ENCODE measurements at places on chromosomes 5 and 9. TPM values are rescaled to one million over a fixed set of nuclear protein-coding genes. Genes with fewer than 3 reads are reported as not detected.

- no peaks in the 10 kb centered on the region for H3K27me3 ChIP-seq
- no peaks in the 10 kb centered on the region for H3K36me3 ChIP-seq
- H3K4me3 ChIP-seq = no peak overlapping the region
- H3K4me1 ChIP-seq = no peaks in the 10 kb centered on the region
- H3K27ac ChIP-seq = no peak overlapping the region
Measured at GRCh38 chr9:2345013-2345412, 276.6 kb upstream of the VLDLR start.

DNA sequence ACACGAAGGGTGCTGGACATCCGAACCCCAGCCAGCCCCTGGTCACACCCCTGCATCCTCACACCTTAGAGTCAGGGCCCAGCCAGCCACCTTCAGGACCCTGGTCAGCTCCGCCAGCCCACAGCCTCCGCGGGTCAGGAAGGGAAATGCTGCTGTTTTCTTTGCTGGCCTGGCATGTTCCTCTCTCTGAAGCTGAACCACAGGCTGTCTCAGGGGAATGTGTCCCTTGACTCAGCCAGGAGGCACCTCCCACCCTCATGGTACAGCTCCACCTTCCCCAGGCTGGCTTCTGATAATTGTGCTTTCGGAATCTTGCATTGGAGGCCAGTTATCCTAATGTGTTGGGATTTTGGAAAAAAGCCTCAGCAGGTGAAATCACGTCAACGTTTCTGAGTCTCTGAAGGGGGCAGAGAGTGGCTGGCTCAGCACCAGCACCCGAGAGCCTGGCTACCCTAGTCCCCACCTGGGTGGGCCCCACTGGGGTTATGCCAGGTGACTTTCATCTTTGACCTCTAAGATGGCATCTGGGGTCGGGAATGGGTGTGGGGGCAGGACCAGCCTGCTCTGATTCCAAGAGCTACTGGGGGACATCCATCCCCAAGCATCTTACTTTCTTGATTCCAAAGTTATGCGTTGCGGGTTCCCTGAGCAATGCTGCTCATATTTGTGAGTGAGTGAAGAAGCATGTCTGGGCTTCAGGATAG is 9.8 kb upstream of the OLFM1 start:
- no peak overlapping the region for H3K4me3 ChIP-seq
- H3K27ac ChIP-seq = no peak overlapping the region
- no peaks in the 10 kb centered on the region for H3K27me3 ChIP-seq
- DNase-seq = peak; percentile 59

CATSPER3 gene
- total RNA-seq = 0.11 TPM

GRCh38 chr5:123105864-123106263 is 16.8 kb downstream of the PRDM6 start:
- no peak overlapping the region for H3K4me3 ChIP-seq
- DNase-seq = no peak
- H3K27me3 ChIP-seq = no peaks in the 10 kb centered on the region
- H3K27ac ChIP-seq = no peak overlapping the region
- H3K36me3 ChIP-seq = no peaks in the 10 kb centered on the region

INSL6 gene
- total RNA-seq = not detected

DNA sequence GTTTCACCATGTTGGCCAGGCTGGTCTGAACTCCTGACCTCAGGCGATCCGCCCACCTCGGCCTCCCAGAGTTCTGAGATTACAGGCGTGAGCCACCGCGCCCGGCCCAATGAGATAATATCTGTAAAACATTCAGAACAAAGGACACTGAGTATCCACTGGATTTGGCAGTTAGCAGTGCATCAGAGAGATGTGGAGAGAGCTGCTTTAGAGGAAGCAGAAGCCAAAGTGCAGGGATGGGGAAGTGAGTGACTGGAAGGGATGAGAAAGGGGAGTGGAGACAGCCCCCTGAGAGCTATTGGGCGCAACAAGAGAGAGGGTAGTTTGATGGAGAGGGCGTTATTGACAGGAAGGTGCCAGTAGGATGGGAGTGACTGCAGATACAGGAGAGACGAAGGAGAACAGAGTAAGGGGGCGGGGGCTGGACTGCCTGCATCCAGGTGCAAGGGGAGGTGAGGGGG is 157.5 kb upstream of the SHB start:
- H3K4me3 ChIP-seq = no peak overlapping the region
- H3K36me3 ChIP-seq = no peaks in the 10 kb centered on the region
- no peak overlapping the region for H3K27ac ChIP-seq
- DNase-seq = peak; percentile 5
- H3K27me3 ChIP-seq = peaks cover 22% of the 10 kb centered on the region
- peaks cover 8% of the 10 kb centered on the region for H3K4me1 ChIP-seq

- no peak overlapping the region for H3K4me3 ChIP-seq
- H3K27ac ChIP-seq = no peak overlapping the region
- no peaks in the 10 kb centered on the region for H3K27me3 ChIP-seq
- no peaks in the 10 kb centered on the region for H3K4me1 ChIP-seq
- H3K36me3 ChIP-seq = no peaks in the 10 kb centered on the region
- no peak for DNase-seq
Measured at GRCh38 chr5:160978944-160979343, 126.9 kb upstream of the ATP10B start.

DNA sequence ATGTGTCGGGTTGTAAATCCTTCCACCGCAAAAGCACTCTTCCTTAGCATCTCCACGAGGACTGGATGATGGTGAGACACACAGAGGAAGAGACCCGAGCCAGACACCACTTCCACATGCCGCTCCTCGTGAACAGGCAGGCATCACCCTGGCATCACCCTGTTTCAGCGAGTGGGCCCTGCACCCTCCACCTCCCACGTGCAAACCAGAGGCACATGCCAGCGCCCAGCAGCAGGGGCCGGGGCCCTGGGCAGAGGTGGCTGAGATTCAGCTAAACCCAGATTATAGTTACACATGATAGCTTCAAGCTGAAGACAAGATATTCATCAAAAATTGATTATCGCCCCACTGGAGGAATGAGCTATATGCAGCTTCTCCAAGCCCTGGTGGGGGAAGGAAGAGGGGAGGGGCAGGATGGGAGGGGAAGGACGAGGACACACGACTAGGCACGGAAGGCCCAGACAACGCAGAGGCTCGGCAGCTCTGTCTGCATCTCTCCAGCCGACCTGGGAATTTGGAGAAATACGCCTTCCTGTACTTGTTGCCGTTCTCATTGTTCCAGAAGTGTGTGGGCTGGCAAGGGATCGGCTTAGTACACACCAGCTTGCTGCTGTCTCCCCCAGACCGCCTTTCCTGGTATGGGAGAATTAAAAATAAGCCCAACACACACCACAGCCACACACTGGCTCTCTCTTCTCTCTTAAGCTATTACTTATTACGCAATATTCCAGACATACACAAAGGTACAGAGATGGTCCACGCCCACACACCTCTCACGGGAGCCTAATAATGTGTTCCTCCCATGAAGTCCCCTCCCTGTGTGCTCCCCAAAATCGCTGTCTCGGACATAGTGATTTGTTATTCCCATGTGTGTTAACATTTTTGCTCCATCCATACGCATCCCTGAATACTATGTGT is 50.4 kb upstream of the ZNF354A start:
- no peak overlapping the region for H3K4me3 ChIP-seq
- no peaks in the 10 kb centered on the region for H3K36me3 ChIP-seq
- no peak overlapping the region for H3K27ac ChIP-seq
- H3K27me3 ChIP-seq = no peaks in the 10 kb centered on the region

GRCh38 chr9:7363777-7364477 is 435.7 kb downstream of the DMAC1 start:
- no peak for DNase-seq
- no peak overlapping the region for H3K27ac ChIP-seq
- H3K4me3 ChIP-seq = no peak overlapping the region
- no peaks in the 10 kb centered on the region for H3K27me3 ChIP-seq

DNA sequence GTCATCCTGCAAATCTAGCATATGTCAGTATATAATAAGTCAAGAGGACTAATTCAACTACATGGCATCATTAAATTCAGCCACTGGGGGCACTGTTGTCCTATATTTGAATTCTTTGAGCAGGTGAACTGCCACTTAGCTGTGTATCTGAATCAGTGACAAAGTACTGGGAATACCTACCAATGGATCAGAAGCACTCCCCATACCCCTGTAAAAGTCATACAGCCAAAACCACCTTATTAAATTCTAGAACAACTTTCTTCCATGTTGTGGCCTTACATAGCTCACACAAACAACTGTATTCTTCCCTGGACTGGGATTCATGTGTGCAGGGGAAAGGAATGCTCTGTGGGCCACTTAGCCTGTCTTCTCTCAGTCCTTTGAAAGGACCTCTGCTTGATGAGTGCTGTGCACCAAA is 57.4 kb upstream of the PLPP6 start:
- no peaks in the 10 kb centered on the region for H3K4me1 ChIP-seq
- H3K4me3 ChIP-seq = no peak overlapping the region
- no peaks in the 10 kb centered on the region for H3K27me3 ChIP-seq
- H3K27ac ChIP-seq = no peak overlapping the region
- peak; percentile 65 for DNase-seq

PCDHGB5 gene
- 13.2 TPM for total RNA-seq

SHISAL2B gene
- not detected for total RNA-seq

ZNF366 gene
- total RNA-seq = not detected

- H3K27me3 ChIP-seq = no peaks in the 10 kb centered on the region
- no peak overlapping the region for H3K27ac ChIP-seq
- peaks cover 47% of the 10 kb centered on the region for H3K36me3 ChIP-seq
- DNase-seq = no peak
- 0 out of 2 replicates have a peak, but pooled peaks cover 6% of the 10 kb centered on the region for H3K4me1 ChIP-seq
- H3K4me3 ChIP-seq = no peak overlapping the region
Measured at GRCh38 chr5:37121027-37121426, 128.1 kb downstream of the CPLANE1 start.

SMAD5 gene
- 53.1 TPM for total RNA-seq

GRCh38 chr5:179278119-179278518 is 67.1 kb downstream of the ADAMTS2 start:
- no peak for DNase-seq
- peaks cover 27% of the 10 kb centered on the region for H3K4me1 ChIP-seq
- no peak overlapping the region for H3K4me3 ChIP-seq
- H3K27me3 ChIP-seq = no peaks in the 10 kb centered on the region
- no peaks in the 10 kb centered on the region for H3K36me3 ChIP-seq

ANKRD31 gene
- not detected for total RNA-seq

- H3K36me3 ChIP-seq = no peaks in the 10 kb centered on the region
- H3K27me3 ChIP-seq = no peaks in the 10 kb centered on the region
- peak; percentile 2 for DNase-seq
- no peak overlapping the region for H3K27ac ChIP-seq
Measured at GRCh38 chr5:17910318-17910717, 276.1 kb downstream of the TAF11L14 start.

AIF1L gene
- total RNA-seq = not detected

DNA sequence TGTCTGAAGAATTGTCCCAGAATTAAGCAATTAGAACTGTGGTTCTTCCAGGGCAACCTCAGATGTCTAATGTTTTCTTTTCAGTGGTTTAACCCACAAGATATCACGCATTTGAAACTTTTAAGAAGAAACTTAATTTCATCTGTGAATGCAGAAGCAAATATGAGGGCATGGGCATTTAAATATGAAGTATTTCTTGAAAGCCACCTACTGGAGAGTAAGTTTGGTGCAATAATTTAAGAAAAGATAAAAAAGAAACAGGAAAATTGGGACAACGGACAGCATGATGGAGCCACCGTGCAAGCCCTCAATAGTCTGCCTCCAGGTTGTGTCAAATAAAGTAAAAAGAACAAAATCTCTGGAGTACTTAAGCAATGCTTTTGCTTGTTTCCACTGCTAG is 1.2 kb upstream of the CAPSL start:
- H3K4me3 ChIP-seq = no peak overlapping the region
- peak; percentile 19 for DNase-seq
- no peaks in the 10 kb centered on the region for H3K4me1 ChIP-seq
- no peak overlapping the region for H3K27ac ChIP-seq

ARHGEF39 gene
- 2.1 TPM for total RNA-seq

DNA sequence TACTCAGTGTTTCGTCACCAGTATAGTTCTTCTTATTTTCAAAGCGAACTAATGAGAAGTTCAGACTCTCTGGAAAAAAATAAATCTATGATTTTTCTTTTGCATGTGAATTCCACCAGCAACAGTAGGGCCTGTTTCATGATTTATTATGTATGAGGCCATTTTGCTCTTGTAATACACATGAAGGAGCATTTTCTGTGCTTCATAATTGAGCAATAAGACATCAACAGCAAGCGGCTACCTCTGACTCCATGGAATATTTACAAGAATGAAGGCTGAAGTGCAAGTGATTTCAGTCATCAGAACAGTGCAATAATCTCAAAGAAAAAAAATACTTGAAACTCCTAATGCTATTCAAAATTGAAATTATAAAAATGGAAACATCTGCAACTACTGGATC is 282.9 kb upstream of the EDIL3 start:
- no peaks in the 10 kb centered on the region for H3K36me3 ChIP-seq
- H3K27me3 ChIP-seq = no peaks in the 10 kb centered on the region
- no peak overlapping the region for H3K4me3 ChIP-seq
- DNase-seq = no peak
- H3K27ac ChIP-seq = no peak overlapping the region
- H3K4me1 ChIP-seq = no peaks in the 10 kb centered on the region

DNA sequence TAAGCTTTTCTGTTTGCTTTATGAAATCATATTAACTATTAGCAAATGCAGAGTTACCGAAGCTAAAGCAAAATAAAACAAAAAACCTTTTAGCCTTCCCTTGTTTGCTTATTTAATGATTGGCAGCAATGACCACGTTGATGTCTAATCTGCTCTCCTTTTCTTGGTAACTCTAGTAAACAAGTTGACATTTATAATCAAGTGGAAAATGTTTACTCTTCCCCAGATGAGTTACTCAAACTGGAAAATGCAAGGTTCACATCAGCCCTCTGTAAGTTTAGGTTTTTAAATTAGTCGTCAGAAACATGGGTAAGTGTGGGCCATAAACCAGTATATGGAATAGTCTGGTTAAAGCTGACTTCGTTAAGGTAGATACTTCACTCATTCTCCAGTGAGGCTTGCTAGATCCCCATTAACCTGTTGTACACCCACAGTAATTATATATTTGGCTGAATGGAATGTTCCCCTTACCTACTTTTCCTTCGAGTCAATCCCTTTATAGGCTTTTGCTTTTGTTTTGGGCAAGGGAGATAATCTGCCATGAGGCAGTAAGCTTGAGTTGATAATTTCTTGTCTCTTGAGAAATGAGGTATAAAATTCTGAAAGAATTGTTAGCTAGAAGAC is 100.9 kb downstream of the GDNF start:
- no peak overlapping the region for H3K4me3 ChIP-seq
- H3K27ac ChIP-seq = peak overlapping the region; percentile 91

- H3K27me3 ChIP-seq = peaks cover 20% of the 10 kb centered on the region
- peak; percentile 26 for DNase-seq
Measured at GRCh38 chr9:20197976-20198685, 409.3 kb upstream of the SLC24A2 start.

DNA sequence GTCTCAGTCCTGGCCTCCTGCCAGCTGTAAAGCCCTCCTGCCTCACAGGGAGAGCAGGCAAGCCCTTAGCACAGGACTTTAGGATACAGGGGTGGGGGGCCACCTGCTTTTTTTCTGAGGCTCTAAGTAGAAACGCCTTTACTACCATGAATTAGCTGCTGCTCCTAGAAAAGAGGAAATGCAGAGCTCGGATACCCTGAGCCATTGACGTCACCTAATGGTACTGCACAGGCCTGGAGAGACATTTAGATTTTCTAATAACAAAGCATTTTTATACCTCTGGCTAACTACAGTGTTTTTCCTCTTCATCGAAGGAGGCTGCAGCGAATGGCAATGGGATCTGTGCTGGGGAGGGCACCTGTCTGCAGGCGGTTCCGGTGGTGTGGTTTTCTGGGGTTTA is 137.0 kb downstream of the WDR41 start:
- no peak overlapping the region for H3K4me3 ChIP-seq
- no peaks in the 10 kb centered on the region for H3K27me3 ChIP-seq
- peaks cover 10% of the 10 kb centered on the region for H3K4me1 ChIP-seq
- DNase-seq = no peak
- H3K36me3 ChIP-seq = no peaks in the 10 kb centered on the region
